ENCODE measurements at places on chromosomes 6 and 20.

- peak; percentile 84 for DNase-seq
Measured at GRCh38 chr6:8131265-8131897, 29.0 kb upstream of the EEF1E1 start.

GRCh38 chr20:3235666-3236324, 3.2 kb downstream of the SLC4A11 start:
- DNase-seq = no peak

- no peak for DNase-seq
Measured at GRCh38 chr6:130034378-130035146, 16.2 kb downstream of the L3MBTL3 start.

DNA sequence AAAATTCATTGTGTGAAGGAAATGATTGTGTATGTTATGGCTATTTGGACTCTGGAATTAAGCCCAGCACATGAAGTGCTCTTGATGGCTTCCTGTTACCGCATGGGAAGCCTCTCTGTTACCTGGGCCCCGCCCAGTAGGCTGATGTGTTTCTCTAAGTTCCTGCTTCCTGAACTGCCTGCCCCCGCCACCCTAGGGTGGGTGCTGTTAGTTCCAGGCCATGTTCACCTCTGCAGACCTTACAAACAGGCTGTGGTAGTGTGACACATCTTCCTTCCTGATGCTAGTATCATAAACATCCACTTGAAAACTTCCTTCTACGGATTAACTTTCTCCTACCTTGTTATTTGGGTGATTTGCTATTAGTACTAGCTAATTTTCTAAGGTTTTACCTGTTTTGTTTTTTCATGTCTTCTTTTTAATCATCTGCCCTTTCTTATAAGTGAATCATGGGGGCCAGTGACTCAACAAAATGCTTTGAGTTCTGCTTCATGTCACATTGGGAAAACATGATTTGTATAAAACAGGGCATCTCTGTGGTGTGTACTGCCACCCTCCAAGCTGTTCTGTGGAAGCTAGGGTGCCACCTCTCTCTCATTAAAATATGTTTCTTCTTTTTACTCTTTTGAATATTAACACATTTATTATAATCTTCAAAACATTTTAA, 40.6 kb downstream of the SH3BGRL2 start:
- DNase-seq = peak; percentile 89

DNA sequence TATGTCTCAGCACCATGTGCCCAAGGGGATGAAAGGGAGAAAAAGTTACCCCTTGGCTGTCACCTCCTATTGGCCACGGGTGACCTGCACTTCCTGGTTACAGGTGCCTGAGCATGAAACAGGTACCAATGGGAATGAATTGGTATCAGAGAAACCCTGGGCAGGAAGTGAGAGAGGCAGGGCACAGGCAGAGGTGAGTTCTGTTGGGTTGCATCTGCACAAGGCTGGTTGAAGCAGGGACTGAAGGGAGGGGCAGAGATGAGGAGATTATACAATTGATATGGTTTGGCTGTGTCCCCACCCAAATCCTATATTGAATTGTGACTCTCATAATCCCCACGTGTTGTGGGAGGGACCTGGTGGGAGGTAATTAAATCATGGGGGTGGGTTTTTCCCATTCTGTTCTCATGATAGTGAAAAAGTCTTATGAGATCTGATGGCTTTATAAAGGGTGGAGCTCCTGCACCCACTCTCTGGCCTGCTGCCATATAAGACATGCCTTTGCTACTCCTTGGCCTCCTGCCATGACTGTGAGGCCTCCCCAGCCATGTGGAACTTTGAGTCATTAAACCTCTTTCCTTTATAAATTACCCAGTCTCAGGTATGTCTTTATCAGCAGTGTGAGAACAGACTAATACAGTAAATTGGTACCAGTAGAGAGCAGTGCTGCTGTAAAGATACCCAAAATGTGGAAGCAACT, 291.8 kb downstream of the LRFN2 start:
- DNase-seq = no peak

- no peak for DNase-seq
Measured at GRCh38 chr20:47305667-47306066, 50.8 kb downstream of the ZMYND8 start.

DNA sequence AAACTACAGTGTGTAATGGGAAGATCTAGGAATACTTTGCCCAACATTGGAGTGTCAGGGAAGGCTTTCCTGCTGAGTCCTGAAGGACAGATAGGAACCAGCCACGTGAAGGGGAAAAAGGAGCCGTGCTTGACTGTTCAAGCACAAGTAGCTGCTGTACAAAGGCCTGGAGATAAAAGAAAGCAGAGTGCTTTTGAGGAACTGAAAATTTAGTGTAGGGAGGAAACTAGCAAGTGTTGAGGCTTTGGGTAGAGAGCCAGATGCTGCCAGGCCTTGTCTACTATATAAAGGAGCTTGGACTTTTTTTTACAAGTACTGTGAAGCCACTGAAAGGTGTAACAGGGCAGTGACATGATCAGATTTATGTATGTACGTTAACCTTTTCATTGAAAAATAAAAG, 39.0 kb downstream of the DSE start:
- no peak for DNase-seq

DNA sequence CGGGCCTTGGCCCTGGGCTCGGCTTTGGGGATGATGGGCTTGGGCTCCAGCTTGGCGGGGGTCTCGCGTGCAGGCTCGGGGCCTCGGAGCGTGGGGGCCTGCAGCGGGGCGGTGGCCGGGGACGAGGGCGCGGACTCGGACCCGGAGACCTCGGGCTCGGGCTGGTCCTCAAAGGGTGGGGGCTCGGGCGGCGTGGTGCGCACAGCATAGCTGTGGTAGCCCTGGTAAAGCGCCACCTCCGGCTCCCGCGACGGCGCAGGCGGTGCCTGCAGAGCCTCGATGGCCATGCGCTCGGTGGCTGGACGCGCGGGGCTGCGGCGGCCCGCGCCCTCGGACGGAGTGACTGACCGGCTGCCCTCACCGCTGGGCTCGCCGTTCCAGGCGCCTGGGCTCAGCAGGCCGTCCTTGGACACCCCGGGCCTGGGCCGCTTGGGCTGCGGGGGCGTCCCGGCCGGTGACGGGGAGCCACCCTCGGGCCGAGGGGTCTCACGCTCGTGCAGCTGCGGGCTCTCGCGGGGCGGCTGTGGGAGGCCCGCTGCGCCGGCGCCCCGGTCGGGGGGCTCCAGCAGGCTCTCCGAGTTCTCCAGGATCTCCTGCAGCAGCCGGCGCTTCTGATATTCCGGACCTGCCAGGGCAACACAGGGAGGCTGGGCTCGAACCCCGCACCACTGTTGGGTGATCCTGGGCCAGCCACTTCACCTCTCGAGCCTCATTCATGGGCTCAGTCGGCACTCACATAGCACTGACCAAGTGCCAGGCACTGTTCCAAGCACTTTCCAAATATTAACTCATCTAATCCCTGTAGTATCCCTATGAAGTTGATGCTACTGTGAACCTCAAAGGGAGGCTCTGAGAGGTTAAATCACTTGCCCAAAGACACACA, 71.0 kb downstream of the JPH2 start:
- no peak for DNase-seq

DNA sequence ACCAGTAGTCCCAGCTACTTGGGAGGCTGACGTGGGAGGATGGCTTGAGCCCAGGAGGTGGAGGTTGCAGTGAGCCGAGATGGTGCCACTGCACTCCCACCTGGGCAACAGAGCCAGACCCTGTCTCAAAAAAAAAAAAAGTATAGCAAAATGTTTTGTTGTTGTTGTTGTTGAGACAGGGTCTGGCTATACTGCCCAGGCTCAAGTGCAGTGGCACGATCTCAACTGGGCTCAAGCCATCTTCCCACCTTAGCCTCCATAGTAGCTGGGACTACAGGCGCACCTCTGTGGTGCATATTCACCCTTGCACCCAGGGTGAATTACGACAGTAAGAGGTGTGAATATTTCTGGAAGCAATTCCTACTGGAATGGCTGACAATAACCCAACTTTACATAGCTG, 11.4 kb upstream of the UBR2 start:
- DNase-seq = no peak

DNA sequence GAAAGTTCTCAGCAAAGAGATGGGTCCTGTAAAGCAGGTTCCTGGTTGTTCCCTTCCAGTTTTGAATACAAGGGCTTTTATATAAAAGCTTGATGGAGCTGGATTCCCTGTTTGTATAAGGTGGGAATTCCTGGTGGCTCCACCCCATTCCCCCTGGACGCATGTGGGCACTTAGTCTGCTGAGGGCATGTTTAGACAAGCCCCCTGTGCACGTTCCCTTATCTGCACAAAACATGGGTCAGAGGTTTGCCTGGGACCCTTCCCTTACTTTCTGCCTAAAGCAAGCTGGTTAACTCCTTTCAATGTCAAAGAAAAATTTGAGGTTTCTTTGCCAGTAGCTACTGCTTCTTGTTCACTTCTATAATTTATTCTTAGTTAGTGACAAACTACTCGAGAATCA, 181.1 kb downstream of the BCKDHB start:
- no peak for DNase-seq

- DNase-seq = peak; percentile 4
Measured at GRCh38 chr20:57628047-57628961, 8.1 kb upstream of the ZBP1 start.

DNA sequence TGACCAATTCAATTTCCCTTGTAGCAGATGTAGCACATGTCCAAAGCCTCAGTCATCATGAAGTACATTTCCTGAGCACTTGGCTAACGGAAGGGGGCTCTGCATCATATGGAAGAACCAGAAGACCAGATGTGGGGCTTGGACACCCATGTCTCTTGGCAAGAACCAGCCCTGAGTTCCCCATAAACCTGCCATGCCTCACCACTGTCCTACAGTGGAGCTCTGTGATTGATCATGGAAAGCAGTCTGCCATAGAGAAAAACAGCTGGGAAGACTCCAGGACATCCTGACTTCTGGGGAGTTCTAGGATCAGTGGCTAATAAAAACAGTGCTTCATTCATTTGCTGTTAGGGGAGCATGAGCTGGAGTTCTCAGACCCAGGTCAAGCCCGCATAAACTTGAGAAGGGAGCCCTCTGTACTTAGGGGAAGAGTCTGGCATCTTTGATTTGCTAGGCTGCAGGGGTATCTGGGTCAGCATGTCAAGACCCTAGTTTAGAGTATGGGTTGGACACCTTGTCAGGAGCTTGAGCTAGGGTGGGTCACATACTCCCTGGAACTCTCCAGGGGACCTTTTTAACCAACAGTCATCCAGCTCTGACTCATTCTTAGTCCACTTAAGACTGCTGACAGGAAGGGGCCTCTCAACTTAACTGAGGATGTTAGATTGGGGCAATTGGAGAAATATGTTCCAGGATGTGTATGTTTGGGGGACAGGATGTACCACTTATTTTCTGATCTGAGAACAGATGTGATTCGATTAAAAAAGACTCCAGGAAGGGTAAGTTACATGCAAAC, 26.3 kb upstream of the TRAM2 start:
- peak; percentile 35 for DNase-seq

- DNase-seq = no peak
Measured at GRCh38 chr20:33145521-33145920, 22.4 kb upstream of the BPIFA2 start.

DNA sequence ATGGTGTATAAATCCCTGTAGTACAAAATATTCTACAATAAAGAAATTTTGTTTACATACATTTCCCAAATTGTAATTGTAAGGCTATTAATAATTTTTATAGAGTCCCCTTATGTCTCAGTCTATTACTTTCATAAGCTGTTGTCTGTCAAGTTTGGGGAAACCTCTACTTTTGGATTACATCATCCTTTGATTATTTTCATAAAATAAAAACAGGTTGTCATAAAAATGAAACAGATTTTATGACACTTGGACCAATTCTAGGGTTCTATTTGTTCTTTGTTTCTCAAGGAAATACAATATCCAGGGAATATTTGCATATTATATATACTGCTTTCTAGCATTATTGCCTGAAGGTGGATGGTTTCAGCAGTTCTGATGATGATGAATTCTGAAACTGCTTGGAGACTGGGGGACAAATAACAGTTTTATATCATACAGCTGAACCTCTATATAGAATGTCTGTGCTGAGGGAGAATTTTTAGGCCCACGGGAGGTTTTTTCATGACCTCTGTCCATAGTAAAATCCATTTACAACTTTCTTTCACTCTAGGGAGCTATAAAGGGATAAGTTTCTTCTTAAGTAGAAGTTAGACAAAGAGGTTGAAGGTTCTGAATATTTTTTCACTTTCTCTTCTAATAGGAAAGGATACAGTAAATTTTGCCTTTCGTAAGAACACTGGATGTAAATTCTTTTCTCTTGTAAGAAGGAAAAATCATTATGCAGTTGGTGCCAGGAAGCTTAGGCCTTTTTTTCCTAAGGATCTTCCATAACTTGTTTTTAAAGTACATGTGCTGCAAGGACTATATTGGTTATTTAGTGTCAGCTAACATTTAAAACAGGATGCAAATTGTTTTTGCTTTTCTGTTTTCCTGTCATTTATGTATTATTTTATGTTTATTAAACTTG, 58.0 kb downstream of the CD2AP start:
- DNase-seq = no peak

DNA sequence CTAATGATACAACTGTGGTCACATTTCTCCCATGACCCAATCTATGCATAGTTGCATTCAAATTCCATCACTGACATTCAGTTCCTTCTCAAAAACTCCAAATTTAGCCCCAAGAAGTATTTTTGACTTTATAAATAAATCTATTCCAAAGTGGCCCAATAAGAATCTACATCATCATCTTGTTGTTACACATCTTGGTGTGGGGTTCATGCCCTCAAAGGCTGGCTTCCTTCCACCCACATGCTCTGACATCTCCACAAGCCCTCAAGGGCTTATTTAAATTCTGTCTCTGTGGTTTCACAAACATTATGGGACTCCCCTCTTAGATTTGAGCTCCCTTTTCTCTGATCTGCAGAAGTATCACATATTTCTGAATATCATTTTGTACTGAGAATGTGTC, 585.3 kb upstream of the BTBD3 start:
- DNase-seq = no peak

DNA sequence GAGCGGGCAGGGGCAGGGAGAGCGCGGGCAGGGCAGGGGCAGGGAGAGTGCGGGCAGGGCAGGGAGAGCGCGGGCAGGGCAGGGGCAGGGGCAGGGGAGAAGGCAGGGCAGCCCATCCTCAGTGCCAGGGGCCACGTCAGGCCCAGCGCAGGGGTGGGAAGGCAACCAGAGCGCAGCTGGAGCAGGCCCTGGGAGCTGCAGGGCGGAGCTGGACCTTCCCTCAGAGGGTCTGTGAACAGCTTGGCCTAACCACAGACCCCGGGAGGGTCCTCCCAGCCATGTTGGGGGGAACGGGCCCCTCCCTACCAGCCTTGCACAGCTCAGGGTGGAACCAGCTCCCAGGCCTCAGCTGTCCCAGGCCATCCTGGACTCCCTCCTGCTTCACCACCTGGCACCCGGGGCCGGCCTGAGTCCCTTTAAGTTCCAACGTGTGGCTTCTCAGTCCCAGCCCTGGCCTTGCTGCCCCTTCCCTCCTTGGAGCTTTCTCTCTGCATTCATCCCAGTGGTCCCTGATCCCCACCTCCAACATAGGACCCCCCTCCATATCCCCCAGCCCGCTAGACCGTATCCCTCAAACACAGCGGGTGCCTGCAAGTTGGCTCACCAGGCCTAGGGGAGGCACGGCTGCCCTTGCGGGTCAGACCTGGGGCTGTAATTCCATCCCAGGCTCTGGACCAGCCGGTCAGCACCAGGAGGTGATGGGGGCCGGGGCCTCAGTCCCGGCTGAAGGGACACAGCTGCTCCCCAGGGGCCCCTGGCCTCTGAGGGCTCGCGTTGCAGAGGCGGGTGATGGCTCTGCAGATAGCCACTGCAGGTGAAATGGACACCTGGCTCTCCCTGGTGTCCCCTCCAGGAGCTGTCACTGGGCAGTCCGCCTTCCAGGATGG, 5.6 kb upstream of the ZBTB46 start:
- no peak for DNase-seq
